ENCODE measurements at places on chromosomes 16 and 17.
A peak's percentile ranks its signal among the peaks of the same experiment; 100 is the strongest.

GRCh38 chr16:66382171-66382965 is 15.9 kb downstream of the CDH5 start:
- peak; percentile 40 for DNase-seq

DNA sequence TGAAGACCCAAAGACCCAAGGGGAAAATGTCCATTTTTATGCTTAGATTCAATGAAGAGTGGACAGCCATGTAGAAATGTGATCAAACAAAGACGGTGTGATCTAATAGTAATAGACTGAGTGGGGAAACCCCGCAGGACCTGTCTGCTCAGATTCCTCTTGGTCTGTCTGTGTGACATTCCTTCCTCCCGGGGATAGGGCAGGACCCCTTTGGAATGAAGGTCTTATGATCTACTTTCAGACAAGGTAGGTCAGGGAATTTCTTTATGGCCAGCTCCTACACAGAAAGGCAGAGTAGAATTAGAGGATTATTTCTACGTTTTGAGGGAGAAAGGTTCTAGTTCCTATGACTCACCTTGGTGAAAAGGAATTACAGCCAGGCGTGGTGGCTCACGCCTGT is 267.6 kb downstream of the STX8 start:
- no peak for DNase-seq

- DNase-seq: no peak
Measured at GRCh38 chr17:75325827-75326225, 36.6 kb upstream of the SLC25A19 start.

GRCh38 chr17:30021708-30022317 is 80.4 kb downstream of the EFCAB5 start:
- DNase-seq: no peak

- no peak for DNase-seq
Measured at GRCh38 chr17:82232322-82232820, 3.5 kb downstream of the SLC16A3 start.

All from right forelimb (tissue), 1 donor.